ENCODE measurements at places on chromosomes 4 and X. TPM values are rescaled to one million over a fixed set of nuclear protein-coding genes. Genes with fewer than 3 reads are reported as not detected.

Gene VCX3A
- total RNA-seq, result 0.28 TPM

DNA sequence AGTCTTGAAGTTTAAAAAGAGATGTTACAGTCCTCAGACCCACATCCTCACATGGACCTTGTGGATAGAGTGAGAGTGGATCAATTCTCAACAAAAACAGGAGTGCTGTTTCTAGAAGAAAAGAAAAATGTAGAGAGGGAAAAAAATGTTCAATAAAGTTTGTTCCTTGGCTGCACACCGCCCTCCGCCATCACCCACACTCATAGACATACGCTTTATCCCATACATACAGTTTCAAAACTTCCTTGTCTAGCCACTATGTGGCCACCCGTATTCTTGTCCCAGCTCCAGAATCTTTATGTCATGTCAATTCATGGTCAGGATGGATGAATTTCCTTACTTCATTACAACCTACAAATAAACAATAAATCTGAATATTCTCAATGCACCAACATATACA, 23.5 kb upstream of the ELF2 start:
- H3K4me3 ChIP-seq, result no peak overlapping the region
- no peaks in the 10 kb centered on the region for H3K27me3 ChIP-seq
- no peaks in the 10 kb centered on the region for H3K36me3 ChIP-seq
- H3K4me1 ChIP-seq, result no peaks in the 10 kb centered on the region
- DNase-seq, result no peak

- no peak overlapping the region for H3K27ac ChIP-seq
- no peaks in the 10 kb centered on the region for H3K4me1 ChIP-seq
- H3K4me3 ChIP-seq, result no peak overlapping the region
- no peaks in the 10 kb centered on the region for H3K27me3 ChIP-seq
- no peak for DNase-seq
- H3K36me3 ChIP-seq, result no peaks in the 10 kb centered on the region
These were observed 8.8 kb downstream of the HPGDS start for GRCh38 chr4:94333866-94334265.

Gene TREX2
- total RNA-seq, result 1.3 TPM

Data from H9 (cell line).